ENCODE measurements at places on chromosomes 6 and 20.

DNA sequence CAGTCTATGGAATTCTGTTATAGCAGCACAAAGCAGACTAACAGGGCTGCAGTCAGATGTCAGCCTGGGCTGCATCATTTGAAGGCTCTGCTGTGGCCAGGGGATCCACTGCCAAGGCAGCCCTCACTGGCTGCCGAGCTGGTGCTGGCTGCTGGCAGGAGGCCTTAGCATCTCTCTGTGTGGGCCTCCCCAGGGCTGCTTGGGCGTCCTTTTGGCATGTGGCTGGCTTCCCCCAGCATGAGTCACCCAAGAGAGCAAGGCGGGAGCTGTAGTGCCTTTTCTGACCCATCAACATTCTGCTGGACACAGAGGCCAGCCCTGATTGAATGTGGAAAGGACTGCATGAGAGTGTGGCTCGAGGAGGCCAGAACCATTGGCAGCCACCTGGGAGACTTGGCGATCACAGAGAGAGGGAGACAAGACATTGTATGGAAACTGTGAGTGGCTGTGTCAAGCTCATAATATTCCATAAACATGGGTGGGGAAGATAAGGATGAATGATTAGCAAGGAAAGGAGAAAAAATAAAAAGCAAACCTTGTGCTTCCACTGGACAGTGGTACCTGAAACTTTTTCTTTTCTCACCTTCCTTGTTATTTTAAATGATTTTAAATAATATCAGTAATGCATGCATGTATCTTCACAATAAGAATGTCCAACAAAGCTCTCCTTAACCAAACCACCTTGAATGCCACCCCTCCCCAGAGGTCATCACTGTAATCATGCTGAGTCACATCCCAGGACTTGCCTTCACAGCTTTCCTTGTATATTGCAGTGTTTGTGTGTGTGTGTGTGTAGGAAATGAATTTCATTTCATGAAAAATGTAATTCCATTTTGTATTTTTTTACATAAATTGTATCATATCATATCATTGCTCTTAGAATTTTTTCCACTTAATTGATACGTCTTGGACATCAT is 55.0 kb upstream of the VSX1 start:
- no peak for DNase-seq

- DNase-seq, result no peak
These were observed 973.3 kb downstream of the EPHA7 start for GRCh38 chr6:92446052-92446451.

- DNase-seq, result no peak
These were observed 55.6 kb downstream of the KIAA0408 start for GRCh38 chr6:127403636-127404035.

GRCh38 chr6:2387445-2387844 is 142.0 kb upstream of the GMDS start:
- no peak for DNase-seq

DNA sequence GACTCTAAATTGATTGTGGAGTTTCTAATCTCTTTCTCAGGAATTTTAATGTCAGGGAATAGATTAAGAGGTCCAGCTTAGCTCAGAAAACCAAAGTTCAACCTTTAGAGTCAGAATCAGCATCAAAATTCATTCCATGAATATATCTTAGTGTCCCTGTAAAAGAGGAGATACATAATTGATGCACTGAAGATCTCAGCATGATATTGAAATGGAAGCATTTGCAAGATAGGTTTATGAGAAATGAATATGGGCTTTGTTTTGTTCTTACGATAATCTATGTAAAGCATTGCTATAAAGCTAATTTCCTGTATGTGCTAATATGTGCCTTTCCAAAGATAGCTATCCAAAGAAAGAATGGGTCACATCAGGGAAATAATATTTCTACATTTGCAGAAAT is 404.5 kb upstream of the HSF2 start:
- DNase-seq, result no peak

- DNase-seq, result peak; percentile 92
These were observed 146.8 kb upstream of the UST start for GRCh38 chr6:148599967-148600426.

- peak; percentile 50 for DNase-seq
These were observed at the start of gene PRSS35 for GRCh38 chr6:83511901-83512681. Gene PRSS35, plus strand, starts transcription at chr6:83512534. Its CDS starts 10,908 bp downstream, at chr6:83523442.

DNA sequence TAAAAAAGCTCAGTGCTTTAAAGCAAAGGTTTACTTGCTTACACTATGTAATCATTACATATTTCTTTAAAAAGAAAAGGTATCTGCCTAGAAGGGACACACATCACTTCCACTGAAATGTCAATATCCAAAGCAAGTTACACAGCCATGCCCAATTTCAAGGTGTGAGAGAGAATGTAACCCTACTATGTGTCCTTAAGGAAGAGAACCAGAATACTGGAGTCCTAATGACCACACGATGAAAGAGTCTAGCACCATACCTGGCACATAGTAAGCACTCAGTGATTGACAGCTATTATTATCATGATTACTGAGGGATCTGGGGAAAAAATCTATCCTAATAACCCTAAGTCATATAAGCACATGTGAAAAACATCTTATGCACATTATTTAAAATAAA is 10.4 kb downstream of the CHD6 start:
- DNase-seq, result no peak

DNA sequence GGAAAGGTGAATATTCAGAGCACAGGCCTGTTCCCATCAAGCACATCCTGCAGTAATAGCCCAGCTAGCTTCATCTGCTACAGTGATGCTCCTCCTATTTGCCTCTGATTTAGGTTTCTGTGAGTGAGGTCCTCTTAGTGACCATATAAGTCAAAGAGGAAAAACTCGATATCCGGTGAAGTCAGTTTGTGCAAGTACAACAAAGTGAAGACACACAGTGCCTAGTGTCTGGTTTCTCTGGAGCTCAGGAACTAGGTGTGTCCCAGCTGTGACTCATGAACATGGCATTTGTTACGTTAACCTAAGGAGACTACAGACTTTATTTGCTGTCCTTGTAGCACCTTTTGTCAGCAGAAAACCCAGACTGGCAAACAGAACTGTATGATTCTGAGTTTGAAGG is 33.9 kb downstream of the EDN1 start:
- DNase-seq, result no peak

- no peak for DNase-seq
These were observed 684 bp upstream of the DNAH8 start for GRCh38 chr6:38714239-38715015.

DNA sequence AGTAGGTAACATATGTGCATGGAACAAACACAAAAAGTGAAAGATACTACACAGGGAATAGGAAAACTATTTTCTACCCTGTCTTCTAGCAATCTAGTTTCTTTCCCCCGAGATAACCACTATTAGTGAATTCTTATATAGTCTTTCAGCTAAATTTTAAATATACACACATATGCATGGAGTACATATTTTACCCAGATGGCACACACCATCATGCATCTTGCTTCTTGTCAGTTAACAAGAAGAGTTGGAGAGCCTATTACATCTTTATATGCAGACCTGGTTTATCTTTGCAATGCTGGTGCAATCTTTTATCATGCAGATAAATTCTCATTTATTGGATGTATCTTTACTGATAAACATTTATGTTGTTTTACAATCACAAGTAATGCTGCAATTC is 100.4 kb downstream of the OTOR start:
- no peak for DNase-seq

DNA sequence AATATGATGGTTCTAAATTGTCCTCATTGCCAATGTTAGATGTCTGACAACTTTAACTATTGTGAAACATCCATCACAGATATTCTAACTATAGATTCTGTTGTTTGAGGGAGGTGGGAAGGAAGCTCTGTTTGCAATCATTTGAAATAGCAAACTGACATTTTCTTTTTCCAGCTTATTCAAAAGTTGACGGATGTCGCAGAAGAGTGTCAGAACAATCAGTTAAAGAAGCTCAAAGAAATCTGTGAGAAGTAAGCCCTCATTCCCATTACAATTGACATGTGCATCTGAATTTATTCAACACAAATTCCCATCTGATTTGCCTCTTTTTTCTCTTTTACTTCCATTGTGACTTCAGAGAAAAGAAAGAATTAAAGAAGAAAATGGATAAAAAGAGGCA is 280.6 kb upstream of the PLCB4 start:
- no peak for DNase-seq

GRCh38 chr6:122778985-122779661 is 393 bp upstream of the FABP7 start:
- DNase-seq, result no peak
